ENCODE measurements at places on chromosomes 6 and 20. TPM values are rescaled to one million over a fixed set of nuclear protein-coding genes. Genes with fewer than 3 reads are reported as not detected.

GRCh38 chr20:16922834-16923233, 174.7 kb downstream of the OTOR start:
- no peak overlapping the region for H3K27ac ChIP-seq
- no peaks in the 10 kb centered on the region for H3K36me3 ChIP-seq
- no peaks in the 10 kb centered on the region for H3K27me3 ChIP-seq
- peaks cover 14% of the 10 kb centered on the region for H3K4me1 ChIP-seq

DNA sequence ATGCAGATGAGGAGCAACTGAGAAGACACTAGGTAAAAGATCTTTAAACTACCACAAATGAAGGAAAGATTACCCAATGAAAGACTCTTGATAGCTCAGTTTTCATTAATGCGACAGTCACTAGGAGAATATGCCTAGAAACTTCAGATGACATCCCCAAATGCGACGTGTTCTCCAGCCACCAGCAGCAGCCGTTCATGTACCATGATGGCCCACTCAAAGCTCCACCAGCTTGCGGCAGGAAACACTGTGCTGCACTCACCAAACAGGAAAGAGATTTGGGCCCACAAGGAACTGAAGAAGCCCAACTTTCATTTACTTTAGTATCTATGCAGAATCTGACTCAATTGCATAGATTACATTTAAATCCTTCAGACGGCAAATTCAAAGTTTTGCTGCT, 7.5 kb downstream of the DIDO1 start:
- no peaks in the 10 kb centered on the region for H3K27me3 ChIP-seq
- DNase-seq = no peak
- H3K4me3 ChIP-seq = no peak overlapping the region
- no peak overlapping the region for H3K27ac ChIP-seq
- H3K36me3 ChIP-seq = no peaks in the 10 kb centered on the region

GRCh38 chr6:13229205-13230085, 98.9 kb downstream of the TBC1D7 start:
- H3K36me3 ChIP-seq = no peaks in the 10 kb centered on the region
- H3K4me3 ChIP-seq = no peak overlapping the region
- no peaks in the 10 kb centered on the region for H3K4me1 ChIP-seq
- no peaks in the 10 kb centered on the region for H3K27me3 ChIP-seq
- H3K27ac ChIP-seq = no peak overlapping the region

GRCh38 chr6:105797983-105798453, 288.1 kb upstream of the PRDM1 start:
- H3K27me3 ChIP-seq = no peaks in the 10 kb centered on the region
- peak; percentile 87 for DNase-seq
- H3K4me1 ChIP-seq = peaks cover 35% of the 10 kb centered on the region
- H3K4me3 ChIP-seq = peak overlapping the region; percentile 56
- no peaks in the 10 kb centered on the region for H3K36me3 ChIP-seq

- no peaks in the 10 kb centered on the region for H3K36me3 ChIP-seq
- no peak for DNase-seq
- H3K27ac ChIP-seq = no peak overlapping the region
These were observed 167.4 kb downstream of the ZMYND8 start for GRCh38 chr20:47189060-47189459.

DNA sequence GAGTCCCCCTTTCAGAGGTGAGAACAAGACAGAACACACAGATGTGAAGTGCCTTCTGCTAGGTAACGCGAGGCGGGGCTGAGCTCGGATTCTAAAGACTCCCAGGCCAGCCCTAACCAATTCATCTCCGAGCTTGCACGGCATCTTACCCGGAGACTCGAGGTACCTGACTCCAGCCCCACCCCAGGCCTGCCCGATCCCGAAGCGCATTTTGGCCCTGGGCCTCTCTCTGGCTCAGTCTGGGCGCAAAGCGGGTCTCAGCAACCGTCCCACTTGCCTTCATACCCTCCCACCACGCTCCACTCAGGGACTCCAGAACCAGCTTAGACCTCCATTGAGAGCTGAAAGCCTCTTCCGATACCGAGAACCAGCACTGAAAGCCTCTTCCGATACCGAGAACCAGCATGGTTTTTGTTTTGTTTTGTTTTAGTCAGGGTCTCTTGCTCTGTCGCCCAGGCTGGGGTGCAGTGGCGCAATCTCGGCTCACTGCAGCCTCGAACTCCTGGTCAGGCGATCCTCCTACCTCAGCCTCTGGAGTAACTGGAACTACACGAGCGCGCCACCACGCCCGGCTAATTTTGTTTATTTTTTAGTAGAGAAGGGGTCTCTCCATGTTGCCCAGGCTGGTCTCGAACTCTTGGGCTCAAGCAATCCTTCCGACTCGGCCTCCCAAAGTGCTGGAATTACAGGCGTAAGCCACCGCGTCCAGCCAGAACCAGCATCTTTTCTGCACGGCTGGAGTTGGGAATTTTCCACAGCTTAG, 557 bp upstream of the DYNLRB1 start:
- peaks cover 23% of the 10 kb centered on the region for H3K36me3 ChIP-seq
- no peaks in the 10 kb centered on the region for H3K27me3 ChIP-seq
- peaks cover 12% of the 10 kb centered on the region for H3K4me1 ChIP-seq
- peak; percentile 19 for DNase-seq

DNA sequence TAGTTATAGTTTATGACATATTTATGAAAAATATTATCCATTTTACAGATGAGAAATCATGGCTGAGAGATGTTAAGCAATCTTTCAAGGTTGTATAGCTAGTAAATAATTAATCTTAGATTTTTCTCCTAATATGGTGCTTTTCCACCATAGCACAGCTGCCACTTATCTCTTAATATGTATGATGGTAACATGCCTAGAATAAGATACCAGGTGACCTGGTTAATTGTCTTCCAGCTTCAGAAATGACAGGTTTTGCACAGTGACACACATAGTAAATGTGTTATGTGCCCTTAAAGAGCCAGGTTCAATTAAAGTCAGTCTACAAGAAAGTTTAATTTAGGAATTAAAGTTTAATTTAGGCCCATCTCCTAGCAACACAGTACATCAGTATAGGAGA, 14.8 kb downstream of the TUBB2A start:
- peaks cover 19% of the 10 kb centered on the region for H3K4me1 ChIP-seq
- no peak overlapping the region for H3K4me3 ChIP-seq
- no peak overlapping the region for H3K27ac ChIP-seq
- 0 out of 2 replicates have a peak, but pooled peaks cover 3% of the 10 kb centered on the region for H3K36me3 ChIP-seq

DNA sequence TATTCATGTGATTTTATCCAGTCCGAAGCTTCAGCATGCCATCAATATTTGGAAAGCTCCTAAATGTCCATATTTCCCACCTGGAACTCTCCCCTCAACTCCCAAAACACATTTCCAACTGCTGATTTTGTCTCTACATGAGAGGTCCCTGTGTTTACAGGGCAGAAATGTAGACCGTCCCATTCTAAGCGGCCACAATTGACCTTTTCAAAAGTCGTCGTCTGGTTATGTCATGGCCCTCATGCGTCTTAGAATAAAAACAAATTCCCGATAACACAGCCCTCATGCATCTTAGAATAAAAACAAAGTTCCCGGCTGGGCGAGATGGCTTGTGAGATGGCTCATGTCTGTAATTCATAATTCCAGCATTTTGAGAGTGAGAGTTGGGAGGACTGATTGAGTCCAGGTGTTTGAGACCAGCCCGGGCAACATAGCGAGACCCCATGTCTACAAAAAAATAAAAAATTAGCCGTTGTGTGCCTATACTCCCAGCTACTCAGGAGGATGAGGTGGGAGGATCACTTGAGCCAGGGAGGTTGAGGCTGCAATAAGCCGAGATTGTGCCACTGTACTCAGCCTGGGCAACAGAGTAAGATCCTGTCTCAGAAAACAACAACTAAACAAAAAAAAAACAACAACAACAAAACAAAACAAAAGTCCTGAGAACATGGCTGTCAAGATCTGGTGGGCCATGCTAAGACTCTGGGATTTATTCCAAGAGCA, 6.4 kb upstream of the ZNF217 start:
- no peaks in the 10 kb centered on the region for H3K27me3 ChIP-seq
- H3K27ac ChIP-seq = no peak overlapping the region
- H3K4me1 ChIP-seq = peaks cover 15% of the 10 kb centered on the region
- no peak overlapping the region for H3K4me3 ChIP-seq

DNA sequence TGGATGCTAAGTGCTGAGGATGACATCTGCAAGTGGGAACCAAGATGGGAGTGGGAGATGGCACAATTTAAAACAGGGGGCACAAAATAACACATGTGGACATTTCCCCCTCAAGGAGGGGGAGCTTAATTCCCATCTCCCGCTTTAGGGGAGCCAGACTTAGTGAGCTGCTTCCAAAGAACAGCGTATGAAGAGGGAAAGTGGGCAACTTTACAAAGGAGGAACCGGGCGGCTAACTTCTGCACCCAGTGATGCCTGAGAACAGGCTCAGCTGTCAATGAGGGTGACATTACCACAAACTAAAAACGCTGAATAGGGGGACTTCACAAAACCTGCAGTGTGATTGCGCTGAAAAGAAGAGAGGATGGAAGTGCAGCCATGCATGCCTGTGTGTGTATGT, 95.5 kb upstream of the NXT1 start:
- H3K4me3 ChIP-seq = no peak overlapping the region
- H3K27me3 ChIP-seq = no peaks in the 10 kb centered on the region
- H3K27ac ChIP-seq = no peak overlapping the region
- no peak for DNase-seq

GRCh38 chr20:50493881-50494253, 16.3 kb upstream of the PTPN1 start:
- no peaks in the 10 kb centered on the region for H3K36me3 ChIP-seq
- no peak overlapping the region for H3K27ac ChIP-seq
- DNase-seq = no peak
- H3K27me3 ChIP-seq = no peaks in the 10 kb centered on the region
- H3K4me3 ChIP-seq = no peak overlapping the region
- peaks cover 40% of the 10 kb centered on the region for H3K4me1 ChIP-seq

DNA sequence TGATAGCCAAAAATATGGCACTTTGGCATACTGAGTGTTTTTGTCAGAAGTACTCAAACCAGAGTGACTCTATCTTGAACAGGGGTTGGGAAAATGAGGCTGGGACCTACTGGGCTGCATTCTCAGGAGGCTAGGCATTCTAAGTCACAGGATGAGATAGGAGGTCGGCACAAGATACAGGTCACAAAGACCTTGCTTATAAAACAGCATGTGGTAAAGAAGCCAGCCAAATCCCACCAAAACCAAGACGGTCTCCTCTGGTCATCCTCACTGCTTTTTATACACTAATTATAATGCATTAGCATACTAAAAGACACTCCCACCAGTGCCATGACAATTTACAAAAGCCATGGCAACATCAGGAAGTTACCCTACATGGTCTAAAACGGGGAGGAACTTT, 985.1 kb downstream of the HACE1 start:
- H3K27ac ChIP-seq = no peak overlapping the region
- H3K36me3 ChIP-seq = no peaks in the 10 kb centered on the region
- no peak for DNase-seq
- H3K4me1 ChIP-seq = no peaks in the 10 kb centered on the region
- no peak overlapping the region for H3K4me3 ChIP-seq

DNA sequence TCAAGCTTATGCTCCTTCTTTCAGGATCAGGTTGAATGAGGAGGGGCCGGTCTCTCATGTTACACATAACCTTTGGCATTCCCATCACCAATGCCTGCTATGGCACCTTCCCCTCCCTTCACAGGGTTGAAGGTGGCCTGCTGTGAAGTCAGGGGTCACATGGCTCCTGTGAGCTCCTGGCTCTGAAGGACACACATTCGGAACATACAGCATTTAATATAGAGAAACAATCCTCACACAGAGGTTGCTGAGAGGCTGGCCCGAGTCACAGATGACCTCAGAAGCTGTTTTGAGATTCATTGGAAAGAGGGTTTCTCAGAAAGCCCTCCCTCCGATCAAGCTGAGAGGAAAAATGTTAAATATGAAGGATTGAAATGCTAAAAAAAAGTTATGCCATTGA, 82.1 kb downstream of the PSMG4 start:
- no peaks in the 10 kb centered on the region for H3K36me3 ChIP-seq
- no peaks in the 10 kb centered on the region for H3K27me3 ChIP-seq
- H3K4me3 ChIP-seq = peak overlapping the region; percentile 30
- DNase-seq = peak; percentile 64

DNA sequence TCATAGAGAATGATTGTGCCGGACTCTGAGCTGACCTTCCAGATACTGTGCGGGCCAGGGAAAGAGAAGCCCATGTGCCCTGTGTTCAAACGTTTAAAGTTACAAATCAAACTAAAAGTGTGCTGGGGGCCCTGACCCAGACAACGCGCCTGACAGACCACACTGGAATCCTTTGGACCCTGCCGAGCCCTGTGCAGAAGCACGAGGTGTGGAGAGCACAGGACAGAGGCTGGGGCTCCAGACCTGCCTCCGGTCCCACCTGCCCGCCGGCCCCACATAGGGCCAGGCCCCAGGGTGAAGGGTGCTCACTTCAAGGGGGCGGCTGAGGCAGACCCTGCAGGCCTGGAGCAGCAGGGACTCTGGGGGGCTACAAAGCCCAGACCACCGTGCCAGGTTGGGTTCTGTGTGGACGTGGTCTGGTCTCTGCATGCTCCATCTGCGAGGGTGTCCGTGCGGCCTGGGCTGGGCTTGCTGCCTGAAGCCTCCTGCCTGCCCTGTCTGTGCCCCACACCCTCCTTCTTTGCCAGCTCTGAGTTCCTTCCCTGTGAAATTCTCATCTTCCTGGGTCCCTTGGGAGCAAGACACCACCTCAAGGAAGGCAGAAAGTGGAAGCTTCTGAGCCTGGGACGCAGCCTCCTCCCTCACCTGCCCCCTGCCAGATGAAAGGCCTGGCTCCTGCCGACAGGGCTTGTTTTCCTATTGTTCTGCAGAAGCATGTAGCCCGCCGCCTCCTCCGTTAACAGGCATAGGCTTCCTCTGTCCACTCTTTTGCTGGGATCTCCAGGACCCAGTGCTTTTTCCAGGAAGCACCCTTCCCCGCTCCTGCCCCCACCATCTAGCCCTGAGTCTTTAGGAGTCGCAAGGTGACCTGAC, 186.2 kb downstream of the ERMARD start:
- H3K27ac ChIP-seq = no peak overlapping the region
- H3K36me3 ChIP-seq = no peaks in the 10 kb centered on the region
- H3K4me3 ChIP-seq = no peak overlapping the region
- H3K4me1 ChIP-seq = no peaks in the 10 kb centered on the region

GRCh38 chr20:33507461-33507860, 17.6 kb downstream of the CBFA2T2 start:
- H3K27ac ChIP-seq = no peak overlapping the region
- DNase-seq = no peak
- no peaks in the 10 kb centered on the region for H3K4me1 ChIP-seq
- H3K36me3 ChIP-seq = peaks cover 3% of the 10 kb centered on the region

DNA sequence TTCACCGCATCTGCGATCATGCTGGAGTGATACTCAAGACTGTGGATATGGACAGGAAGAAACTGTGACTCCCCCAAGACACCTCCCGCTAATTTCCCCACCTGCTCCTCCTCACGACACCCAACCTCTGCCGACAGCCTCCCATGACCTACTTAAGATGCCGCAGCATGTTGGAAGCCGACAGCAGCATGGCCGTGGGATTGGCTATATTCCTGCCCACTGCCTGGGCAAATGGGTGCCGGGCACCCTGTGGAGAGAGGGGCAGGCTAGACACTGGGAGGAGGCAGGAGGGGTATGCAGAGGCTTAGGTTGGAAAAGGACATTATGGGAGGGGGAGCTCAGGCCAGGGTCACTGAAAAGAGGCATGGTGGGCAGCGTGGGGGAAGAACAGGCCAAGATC, 4.5 kb downstream of the IDH3B start:
- H3K36me3 ChIP-seq = peaks cover 39% of the 10 kb centered on the region
- H3K27ac ChIP-seq = no peak overlapping the region
- H3K4me1 ChIP-seq = peaks cover 6% of the 10 kb centered on the region
- DNase-seq = no peak
- no peak overlapping the region for H3K4me3 ChIP-seq

Gene FABP7
- not detected for total RNA-seq

Gene COL12A1
- 1,033 TPM for total RNA-seq

Gene MACROD2
- 3.3 TPM for total RNA-seq

Gene CARMIL1
- 6.3 TPM for total RNA-seq

Gene MAP7
- total RNA-seq = 1.9 TPM

Gene GRIK2
- total RNA-seq = 0.38 TPM

Gene DUSP15
- total RNA-seq = not detected

Gene BMP7
- total RNA-seq = not detected

Gene OPN5
- not detected for total RNA-seq

Data from GM23248 (cell line).